ENCODE measurements at places on chromosomes 6 and 20. TPM values are rescaled to one million over a fixed set of nuclear protein-coding genes. Genes with fewer than 3 reads are reported as not detected.

The SLC17A2 gene
- not detected for total RNA-seq

The SPATS1 gene
- total RNA-seq, result 0.63 TPM

The ASIP gene
- total RNA-seq, result not detected

The PCK1 gene
- total RNA-seq, result 1.6 TPM

- no peak overlapping the region for H3K4me3 ChIP-seq
- H3K4me1 ChIP-seq, result peaks cover 20% of the 10 kb centered on the region
- H3K27ac ChIP-seq, result peak overlapping the region; percentile 24
- DNase-seq, result peak; percentile 19
- H3K36me3 ChIP-seq, result peaks cover 6% of the 10 kb centered on the region
Observed at GRCh38 chr6:111357705-111358104, 125.3 kb downstream of the REV3L start.

DNA sequence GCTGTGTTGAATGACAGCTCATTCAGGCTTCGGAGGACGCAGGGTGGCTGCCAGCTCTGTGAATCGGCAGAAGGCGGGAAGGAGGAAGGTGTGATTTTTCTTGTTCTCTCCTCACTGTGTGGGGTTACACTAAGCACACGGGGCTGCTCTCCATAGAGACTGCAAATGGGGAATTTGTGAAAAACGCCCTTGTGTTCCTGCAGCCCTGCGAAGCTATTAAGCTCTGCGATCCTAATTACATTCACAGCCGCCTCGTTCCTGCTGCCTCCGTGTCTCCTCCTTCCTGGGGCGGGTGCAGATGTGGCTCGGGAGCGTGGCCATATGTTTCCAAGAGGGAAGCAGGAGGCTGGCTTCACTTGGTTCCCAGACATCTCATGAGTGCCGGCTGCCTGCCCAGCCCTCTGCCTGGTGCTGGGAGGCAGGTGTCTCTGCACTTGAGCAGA, 124.0 kb downstream of the TOX2 start:
- no peak overlapping the region for H3K4me3 ChIP-seq
- H3K27me3 ChIP-seq, result no peaks in the 10 kb centered on the region
- no peaks in the 10 kb centered on the region for H3K4me1 ChIP-seq
- H3K27ac ChIP-seq, result no peak overlapping the region
- H3K36me3 ChIP-seq, result no peaks in the 10 kb centered on the region
- DNase-seq, result no peak

DNA sequence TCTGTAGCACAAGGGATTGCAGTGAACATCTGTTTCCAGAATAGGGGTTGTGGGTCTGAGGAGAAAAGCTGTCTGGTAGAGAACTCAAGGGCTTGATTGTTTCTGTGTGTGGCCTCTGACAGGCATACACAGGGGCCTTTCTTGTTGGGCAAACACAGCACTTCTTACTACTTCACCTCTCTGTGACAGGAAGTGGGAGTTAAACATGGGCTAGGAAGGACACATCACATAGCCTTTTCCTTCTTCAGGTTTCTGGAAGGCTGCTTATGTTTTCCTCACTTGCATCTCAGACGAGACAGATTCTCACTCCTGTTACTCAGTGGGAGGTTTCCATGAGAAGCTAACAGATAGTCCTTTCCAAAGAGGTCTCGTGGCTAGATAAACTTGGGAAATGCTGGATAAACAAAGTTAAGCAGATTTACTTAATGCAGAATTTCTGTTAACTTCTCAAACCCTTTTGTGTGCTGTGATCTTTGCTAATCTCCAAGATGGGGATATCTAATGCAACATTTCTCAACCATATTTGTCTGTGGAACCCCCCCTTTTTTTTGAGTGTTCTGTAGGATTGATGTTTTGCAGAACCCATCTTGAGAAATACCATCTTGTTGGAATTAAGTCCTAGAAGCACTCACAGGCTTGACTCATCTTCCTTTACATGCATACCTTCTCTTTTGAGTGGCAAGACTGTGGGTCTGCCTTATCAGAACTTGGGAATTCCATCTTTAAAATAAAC, 41.9 kb upstream of the RNF8 start:
- DNase-seq, result peak; percentile 60
- H3K4me1 ChIP-seq, result peaks cover 15% of the 10 kb centered on the region
- peaks cover 18% of the 10 kb centered on the region for H3K36me3 ChIP-seq
- H3K27me3 ChIP-seq, result no peaks in the 10 kb centered on the region

- peak overlapping the region; percentile 74 for H3K27ac ChIP-seq
- DNase-seq, result no peak
- H3K36me3 ChIP-seq, result no peaks in the 10 kb centered on the region
- no peak overlapping the region for H3K4me3 ChIP-seq
Observed at GRCh38 chr6:11688425-11688709, 90.2 kb downstream of the ADTRP start.

- H3K4me1 ChIP-seq, result no peaks in the 10 kb centered on the region
- H3K4me3 ChIP-seq, result no peak overlapping the region
- no peaks in the 10 kb centered on the region for H3K36me3 ChIP-seq
- DNase-seq, result no peak
- H3K27me3 ChIP-seq, result no peaks in the 10 kb centered on the region
- H3K27ac ChIP-seq, result no peak overlapping the region
Observed at GRCh38 chr6:346386-347030, 45.0 kb upstream of the IRF4 start.

GRCh38 chr6:90401933-90402830, 105.5 kb upstream of the BACH2 start:
- peaks cover 18% of the 10 kb centered on the region for H3K4me1 ChIP-seq
- H3K27me3 ChIP-seq, result no peaks in the 10 kb centered on the region
- no peak overlapping the region for H3K4me3 ChIP-seq
- no peak for DNase-seq
- no peaks in the 10 kb centered on the region for H3K36me3 ChIP-seq
- no peak overlapping the region for H3K27ac ChIP-seq

DNA sequence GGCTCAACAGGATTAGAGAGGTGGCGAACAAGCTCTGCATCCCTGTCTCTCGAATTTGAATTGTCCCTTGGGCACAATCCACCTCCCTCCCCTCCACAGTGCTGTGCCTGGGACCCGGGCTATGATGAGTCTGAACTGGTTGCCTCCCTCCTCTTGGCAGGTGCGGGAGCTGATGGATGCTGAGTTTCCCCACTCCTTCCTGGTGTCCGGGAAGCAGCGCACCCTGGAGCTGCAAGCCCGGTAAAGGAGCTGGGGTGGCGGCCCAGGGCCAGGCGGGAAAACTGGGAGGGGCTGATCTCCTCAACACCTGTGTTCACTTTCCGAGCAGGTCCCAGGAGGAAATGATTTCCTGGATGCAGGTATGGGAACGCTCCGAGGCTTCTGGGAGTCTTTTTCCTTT, 14.9 kb downstream of the FGD2 start:
- no peaks in the 10 kb centered on the region for H3K27me3 ChIP-seq
- no peaks in the 10 kb centered on the region for H3K36me3 ChIP-seq
- DNase-seq, result no peak
- no peak overlapping the region for H3K4me3 ChIP-seq
